ENCODE measurements at places on chromosomes 16 and 17.

GRCh38 chr17:1122533-1123392 lies 57.0 kb downstream of the ABR start:
- peak; percentile 93 for DNase-seq

- no peak for DNase-seq
Observed at GRCh38 chr17:1767358-1767757, 5.5 kb downstream of the SERPINF1 start.

- no peak for DNase-seq
Observed at GRCh38 chr17:260031-260791, 78.8 kb upstream of the DOC2B start.

GRCh38 chr17:351449-351738 lies 1.2 kb downstream of the RPH3AL start:
- no peak for DNase-seq

- no peak for DNase-seq
Observed at GRCh38 chr16:25030420-25031131, 15.4 kb upstream of the ARHGAP17 start.
